Renal cortex interstitium (tissue), 15 donors: ENCODE measurements at places on chromosomes 4 and X. TPM values are rescaled to one million over a fixed set of nuclear protein-coding genes. Genes with fewer than 3 reads are reported as not detected.

- no peak for DNase-seq
Observed at GRCh38 chr4:74962584-74962983, 29.7 kb downstream of the PARM1 start.

The FGD1 gene
- 16.4 TPM for polyA plus RNA-seq

GRCh38 chr4:111070390-111070789 is 447.5 kb upstream of the PITX2 start:
- no peak for DNase-seq

DNA sequence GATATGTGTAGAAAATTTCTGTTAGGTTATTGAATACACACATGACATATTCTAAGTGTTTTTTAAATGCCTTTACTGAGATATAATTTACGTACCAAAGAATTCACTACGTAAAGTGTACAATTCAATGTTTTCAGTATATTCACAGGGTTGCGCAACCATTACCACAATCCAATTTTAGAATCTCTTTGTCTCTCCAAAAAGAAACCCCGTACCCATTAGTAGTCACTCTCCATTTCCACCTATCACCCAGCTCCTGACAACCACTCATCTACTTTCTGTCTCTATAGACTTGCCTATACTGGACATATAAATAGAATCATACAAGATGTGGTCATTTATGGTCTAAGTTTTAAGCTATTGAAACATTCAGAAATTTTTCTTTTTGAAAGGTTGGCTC is 53.0 kb upstream of the FBXW7 start:
- no peak for DNase-seq

- no peak for DNase-seq
Observed at GRCh38 chrX:26590849-26591248, 374.9 kb downstream of the MAGEB5 start.

DNA sequence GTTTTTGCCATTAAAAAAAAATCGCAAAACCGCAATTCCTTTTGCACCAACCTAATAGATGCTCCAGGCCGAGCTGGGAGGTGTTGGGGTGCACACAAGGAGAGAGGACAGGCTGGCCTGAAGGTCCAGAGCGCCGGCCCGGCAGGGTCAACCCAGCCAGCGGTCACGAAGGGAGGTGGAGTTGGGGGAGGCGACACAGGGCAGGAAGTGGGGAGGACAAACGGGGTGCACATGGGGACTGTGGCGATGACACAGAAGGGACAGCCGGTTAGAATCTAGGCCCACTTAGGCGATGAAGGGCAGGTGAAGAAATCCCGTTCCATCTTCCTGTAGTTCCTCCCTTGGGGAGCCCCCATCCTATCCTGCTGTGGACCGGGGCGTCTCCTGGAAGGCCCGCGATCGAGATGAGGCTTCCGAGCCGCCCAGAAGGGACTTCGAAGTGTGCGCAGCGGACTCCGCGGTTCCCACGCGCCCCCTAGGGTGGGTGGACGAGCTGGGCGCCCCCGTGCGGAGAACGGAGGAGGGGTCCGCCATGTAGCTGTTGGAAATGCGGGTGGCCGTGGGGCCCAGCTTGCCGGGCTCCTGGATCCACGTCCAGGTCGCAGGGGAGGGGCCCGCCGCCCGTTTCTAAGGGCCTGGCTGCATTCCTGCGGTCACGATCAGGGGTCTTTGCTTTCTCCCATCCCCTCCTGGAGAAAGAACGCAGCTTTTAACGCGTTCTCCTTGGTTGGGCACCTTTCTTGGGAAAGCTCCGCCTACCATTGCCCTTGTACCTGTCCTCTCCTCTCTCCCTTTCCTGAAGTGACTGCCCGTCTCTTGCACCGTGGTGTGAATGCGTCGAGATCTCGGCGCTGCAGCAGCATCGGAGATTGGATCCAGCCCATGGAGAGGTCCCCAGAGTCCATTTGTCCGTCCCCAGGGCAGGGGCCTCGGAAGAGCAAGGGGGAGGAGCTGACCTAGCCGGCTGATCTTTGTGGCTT is 17.0 kb upstream of the HPF1 start:
- no peak for DNase-seq

The CCDC160 gene
- 11.5 TPM for polyA plus RNA-seq

GRCh38 chrX:39536211-39536610 is 561.5 kb downstream of the BCOR start:
- peak; percentile 33 for DNase-seq

- peak; percentile 26 for DNase-seq
Observed at GRCh38 chr4:9703391-9703790, 78.0 kb upstream of the DRD5 start.

DNA sequence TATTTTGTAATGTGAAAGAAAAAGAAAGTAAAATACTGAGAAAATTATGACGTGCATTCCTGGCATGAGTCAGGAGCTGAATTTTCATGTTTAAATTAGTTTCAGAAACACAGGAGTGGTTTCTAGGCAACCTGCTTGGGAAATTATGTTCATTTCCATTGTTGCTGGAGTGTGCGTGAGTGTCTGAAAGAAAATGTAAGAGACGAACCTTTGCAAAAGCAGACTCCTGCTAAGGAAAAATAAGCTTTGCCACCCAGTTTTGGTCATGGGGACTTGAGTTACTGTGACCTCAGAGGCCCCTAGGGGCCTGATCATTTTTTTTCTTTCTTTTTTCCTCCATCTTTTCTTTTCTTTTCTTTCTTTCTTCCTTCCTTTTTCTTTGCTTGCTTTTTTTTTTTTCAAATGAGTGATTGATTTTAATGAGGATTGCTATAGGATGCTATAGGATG is 18.8 kb upstream of the CHRNA9 start:
- no peak for DNase-seq

GRCh38 chr4:26319949-26320537 is 771 bp upstream of the RBPJ start:
- DNase-seq = no peak

- DNase-seq = no peak
Observed at GRCh38 chrX:17412692-17413091, 37.7 kb downstream of the NHS start.

The REELD1 gene
- 0.98 TPM for polyA plus RNA-seq

The GPR173 gene
- polyA plus RNA-seq = 16.1 TPM

DNA sequence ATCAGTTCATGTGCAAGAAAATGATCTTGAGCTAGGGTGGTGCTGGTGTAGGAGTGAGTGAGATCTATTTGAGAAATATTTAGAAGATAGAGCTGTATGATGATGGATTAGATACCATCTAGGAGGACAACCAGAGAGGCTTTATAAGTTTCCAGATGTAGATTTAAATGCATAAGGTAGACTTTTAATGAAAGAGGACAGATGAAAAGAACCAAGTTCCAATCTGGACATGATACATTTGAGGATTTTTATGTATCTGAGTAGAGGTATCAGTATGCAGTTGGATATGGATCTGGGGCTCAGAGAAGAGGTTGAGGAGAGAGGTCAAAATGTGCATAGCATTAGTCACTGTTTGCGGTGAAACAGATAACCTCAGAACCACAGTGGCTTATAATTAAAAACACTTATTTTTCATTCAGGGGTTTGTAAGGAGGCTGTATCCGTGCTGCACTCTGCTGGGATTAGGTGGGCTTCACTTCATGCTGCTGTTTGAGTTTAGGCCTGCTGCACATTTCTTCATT is 348.7 kb downstream of the BMPR1B start:
- DNase-seq = no peak

The RAI2 gene
- 11.1 TPM for polyA plus RNA-seq

DNA sequence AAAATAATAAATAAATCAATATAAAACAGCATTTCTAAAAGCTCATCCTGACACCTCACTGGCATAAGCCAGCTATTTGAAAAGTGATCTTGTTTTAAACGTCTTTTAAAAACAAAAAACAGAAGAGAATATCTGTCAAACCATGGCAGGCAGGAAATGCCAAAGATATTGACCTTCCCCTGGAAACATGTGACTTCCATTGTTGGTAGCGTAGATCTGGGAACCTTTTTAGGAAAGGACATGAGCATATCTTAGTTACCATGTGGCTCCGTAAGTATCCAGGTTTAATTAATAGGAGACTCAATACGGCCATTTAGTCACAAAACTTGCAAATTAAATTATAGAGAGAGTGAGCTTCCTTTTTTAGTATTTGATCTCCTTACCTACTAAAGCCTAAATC is 83.0 kb upstream of the KLHL4 start:
- DNase-seq = no peak

GRCh38 chrX:13808293-13808692 is 8.6 kb downstream of the GPM6B start:
- DNase-seq = no peak

The ADH7 gene
- polyA plus RNA-seq = not detected

The CHM gene
- 32.7 TPM for polyA plus RNA-seq

DNA sequence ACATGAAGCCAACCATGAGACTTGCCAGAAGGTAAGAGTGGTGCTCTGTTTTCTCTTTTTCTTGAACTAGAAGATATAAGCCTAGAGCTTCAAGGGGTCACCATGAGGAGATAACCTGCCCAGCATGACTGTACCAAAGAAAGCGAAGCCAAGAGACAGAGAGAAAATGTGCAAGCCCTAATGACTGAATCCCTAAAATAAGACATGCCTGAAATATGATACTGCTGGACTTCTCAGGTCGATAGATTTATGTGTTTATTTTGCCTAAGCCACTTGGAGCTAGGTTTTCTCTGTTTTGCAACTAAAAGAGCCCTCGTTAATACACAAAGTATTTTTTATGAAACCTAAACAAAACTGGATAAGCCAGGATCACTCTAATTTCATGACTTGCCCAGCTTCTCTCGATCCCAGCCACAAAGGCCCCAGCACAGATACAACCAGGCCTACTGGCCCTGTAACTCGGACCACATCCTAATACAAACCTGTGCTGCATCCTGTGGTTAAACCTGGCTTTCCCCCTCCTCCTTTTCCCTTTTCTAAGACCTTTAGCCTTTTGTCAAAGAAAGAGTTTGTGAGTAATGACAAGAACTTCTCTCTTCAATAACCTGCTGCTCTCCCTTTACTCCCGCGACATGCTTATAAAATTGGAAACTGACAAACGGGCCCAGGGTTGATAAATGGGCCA is 185.8 kb downstream of the APBB2 start:
- DNase-seq = no peak

GRCh38 chr4:76563454-76564122 is 128.6 kb downstream of the SHROOM3 start:
- no peak for DNase-seq

The SRPX2 gene
- 15.0 TPM for polyA plus RNA-seq

- DNase-seq = no peak
Observed at GRCh38 chr4:1405254-1405635, 997 bp downstream of the NKX1-1 start.

DNA sequence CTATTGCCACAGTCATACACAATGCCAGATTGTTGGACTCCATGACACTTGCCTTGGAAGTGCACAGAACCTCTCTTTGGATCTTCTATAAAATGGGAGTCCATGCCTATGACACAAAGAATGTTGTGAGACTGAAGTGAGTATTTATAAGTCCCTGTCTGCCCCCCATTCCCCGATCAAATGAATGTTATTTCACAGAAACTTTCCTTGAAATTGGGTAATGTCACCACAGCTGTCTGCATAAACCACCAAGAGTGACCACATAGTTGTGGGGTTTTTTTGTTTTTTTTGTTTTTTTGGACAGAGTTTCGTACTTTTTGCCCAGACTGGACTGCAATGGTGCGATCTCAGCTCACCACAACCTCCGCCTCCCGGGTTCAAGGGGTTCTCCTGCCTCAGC is 27.1 kb upstream of the REST start:
- DNase-seq = no peak

DNA sequence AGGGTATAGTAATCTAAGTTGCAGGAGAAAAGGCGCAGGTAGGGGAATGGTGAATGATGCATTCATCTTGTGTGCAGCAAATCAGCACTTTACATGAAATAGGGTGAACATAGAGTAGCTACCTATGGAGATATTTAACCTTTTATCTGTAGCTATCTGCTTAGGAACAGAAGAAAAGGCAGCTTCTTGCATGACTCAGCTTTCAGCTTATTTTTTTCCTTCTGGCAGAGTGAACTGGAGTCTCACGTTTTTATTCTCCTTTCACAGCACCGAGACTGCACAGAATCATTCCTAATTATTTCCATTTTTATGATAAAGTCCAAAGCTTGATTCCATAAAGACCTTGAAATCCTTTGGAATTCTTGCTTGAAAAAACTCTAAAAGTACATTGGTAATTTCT is 4.8 kb upstream of the SCOC start:
- no peak for DNase-seq

The KLHL4 gene
- polyA plus RNA-seq = 8.6 TPM

DNA sequence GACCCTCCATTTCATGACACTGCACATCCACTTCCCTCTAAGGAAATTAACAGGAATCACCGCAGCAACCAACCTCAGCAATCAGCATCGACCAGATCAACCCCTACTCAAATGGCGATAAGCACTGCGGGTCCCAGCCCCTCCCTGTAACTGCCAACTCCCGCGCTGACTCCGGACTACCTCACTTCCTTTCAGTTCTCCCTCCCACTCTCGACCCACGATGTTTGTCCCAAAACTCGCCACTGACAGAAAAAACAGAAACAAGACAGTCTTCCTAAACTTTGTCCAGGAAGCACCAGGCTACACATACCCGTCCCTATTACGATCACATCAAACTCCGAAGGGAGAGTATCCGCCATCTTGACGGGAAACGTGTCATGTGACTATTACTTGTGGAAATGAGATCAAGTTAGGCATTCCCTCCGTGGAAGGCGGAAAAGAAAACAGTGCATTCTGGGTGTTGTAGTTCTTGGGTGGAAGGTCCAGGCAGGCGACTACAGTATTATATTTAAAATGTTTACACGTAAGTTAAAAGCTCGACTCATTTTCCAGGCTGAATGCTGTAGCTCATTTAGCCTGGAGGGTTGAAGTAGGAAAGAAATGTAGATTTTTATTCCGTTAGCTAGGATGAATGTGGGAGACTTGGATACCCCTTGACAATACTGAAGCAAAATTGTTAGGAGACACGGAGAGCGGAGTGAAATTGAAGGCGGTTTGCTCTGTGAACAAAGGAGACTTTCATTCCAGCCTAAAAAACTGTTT is at the start of gene CHM:
CHM (minus strand) TSS at position 385 of the 762 bp plus-strand sequence; CDS start at position 359, 26 bp downstream.
- peak; percentile 89 for DNase-seq

DNA sequence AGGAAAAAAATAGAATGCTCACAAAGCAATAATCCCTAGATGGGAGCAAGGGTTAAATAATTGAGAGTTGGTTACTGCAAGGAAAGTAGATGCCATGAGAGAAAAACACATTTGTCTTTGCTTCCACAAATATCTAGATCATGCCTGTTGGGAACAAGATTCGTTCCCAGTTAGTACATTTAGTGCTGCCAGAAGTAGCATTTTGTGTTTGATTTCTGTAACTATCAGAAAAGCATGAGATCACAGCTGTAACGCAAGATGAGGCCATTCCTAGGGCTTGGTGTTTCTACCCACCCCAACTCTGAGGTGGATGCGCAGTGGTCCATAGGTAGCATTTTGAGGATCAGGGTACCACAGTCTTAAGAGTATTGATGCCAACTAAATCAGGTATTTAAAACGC is 20.4 kb upstream of the PDK3 start:
- no peak for DNase-seq

GRCh38 chr4:122038896-122039295 is 87.0 kb upstream of the TRPC3 start:
- DNase-seq = no peak

GRCh38 chrX:120269373-120270035 is 18.9 kb downstream of the ZBTB33 start:
- no peak for DNase-seq

- DNase-seq = no peak
Observed at GRCh38 chrX:3230496-3230895, 116.0 kb downstream of the MXRA5 start.

- no peak for DNase-seq
Observed at GRCh38 chrX:21996872-21997455, 35.2 kb upstream of the PHEX start.

GRCh38 chr4:56186808-56187523 is 200.3 kb downstream of the AASDH start:
- no peak for DNase-seq
